ENCODE measurements at places on chromosomes 3 and 15. TPM values are rescaled to one million over a fixed set of nuclear protein-coding genes. Genes with fewer than 3 reads are reported as not detected.

DNA sequence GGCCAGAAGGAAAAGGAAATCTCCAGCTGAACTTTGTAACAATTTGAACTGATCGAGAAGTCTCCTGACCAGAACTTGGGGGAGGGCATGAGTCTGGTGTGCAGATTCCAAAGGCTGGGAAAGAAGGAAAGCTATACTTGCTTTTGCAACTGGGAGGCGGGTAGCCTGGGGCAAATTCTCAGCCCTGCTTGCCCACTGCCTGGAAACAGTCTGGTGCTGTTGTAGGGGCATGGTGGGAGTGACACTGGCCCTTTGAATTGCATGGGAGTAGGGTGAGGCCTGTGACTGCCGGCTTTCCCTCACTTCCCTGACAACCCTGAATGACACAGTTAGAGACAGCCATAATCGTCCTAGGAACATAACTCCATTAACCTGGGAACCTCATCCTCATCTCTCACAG is 114.0 kb upstream of the POU1F1 start:
- no peaks in the 10 kb centered on the region for H3K36me3 ChIP-seq
- H3K4me3 ChIP-seq, result no peak overlapping the region
- no peak overlapping the region for H3K27ac ChIP-seq
- H3K27me3 ChIP-seq, result no peaks in the 10 kb centered on the region
- no peak for DNase-seq
- no peaks in the 10 kb centered on the region for H3K4me1 ChIP-seq

- no peak for DNase-seq
- H3K4me3 ChIP-seq, result peak overlapping the region; percentile 85
- no peaks in the 10 kb centered on the region for H3K36me3 ChIP-seq
- no peak overlapping the region for H3K27ac ChIP-seq
- H3K27me3 ChIP-seq, result peaks cover 4% of the 10 kb centered on the region
- H3K4me1 ChIP-seq, result no peaks in the 10 kb centered on the region
Observed at GRCh38 chr3:183252118-183252782, 803 bp upstream of the B3GNT5 start.

DNA sequence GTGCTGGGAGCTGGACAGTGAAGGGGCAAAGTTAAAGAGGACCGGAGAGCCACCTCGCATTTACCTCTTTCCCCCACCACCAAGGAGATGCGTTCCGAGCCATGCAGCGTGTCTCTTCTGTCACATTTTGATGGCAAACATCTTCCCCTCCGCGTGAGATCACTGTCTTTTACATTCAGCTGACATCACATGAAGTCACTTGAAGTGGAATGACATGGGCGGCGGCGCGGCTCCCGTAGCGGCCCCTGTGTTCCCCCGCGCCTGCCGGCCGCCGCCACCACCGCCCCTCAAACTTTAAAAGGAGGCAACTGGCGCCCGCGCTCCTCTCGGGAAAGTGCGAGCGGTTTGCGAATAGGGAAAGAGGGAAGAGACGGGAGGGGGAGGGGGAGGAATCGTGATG is at the start of gene FEZF2:
Gene FEZF2 (minus strand): TSS at position 336 of the 400 bp plus-strand sequence. CDS start 682 bp downstream, outside the sequence.
- H3K27ac ChIP-seq, result no peak within 1 kb of the TSS
- H3K4me3 ChIP-seq, result peak within 1 kb of the TSS; percentile 45
- DNase-seq, result no peak
- H3K27me3 ChIP-seq, result peaks cover 96% of the 10 kb centered on the region

DNA sequence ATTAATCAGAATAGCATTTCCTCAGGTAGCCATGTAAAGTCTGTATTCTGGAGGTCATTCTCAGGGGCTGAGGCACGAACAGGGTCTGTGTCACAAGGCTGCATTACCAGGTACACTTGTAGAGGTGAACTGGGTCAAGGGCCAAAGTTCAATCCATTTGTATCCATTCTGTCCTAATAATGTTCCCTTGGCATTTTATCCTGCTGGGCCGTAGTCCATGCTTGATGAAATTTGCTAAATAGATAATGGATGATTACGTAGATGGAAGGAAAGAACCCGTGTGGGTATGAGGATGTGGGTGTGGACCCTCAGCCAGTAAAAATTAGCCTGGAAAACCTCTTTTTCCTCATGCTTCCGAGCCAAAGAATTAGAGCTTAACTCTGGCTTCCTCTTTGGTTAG is 785.9 kb downstream of the GRM7 start:
- no peaks in the 10 kb centered on the region for H3K36me3 ChIP-seq
- H3K4me3 ChIP-seq, result no peak overlapping the region
- no peaks in the 10 kb centered on the region for H3K27me3 ChIP-seq
- no peaks in the 10 kb centered on the region for H3K4me1 ChIP-seq
- DNase-seq, result no peak
- no peak overlapping the region for H3K27ac ChIP-seq

DNA sequence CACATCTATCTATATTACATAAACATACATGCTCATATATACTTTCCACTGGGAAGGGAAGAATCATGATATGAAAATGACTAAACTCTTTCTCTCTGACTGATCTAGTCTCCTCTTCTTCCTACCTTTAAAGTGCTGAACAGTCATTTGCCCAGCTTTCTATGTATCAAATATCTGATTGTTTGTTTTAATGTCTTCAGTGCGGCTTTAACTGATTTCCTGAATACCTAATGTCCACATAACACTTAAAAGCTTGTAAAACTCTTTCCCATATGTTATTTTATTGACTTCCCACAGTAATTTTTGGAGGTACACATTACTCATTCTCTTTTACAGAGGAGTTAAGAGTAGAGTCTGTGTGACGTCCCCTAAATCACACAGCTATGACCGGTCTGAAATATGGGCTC is 28.2 kb downstream of the CPOX start:
- H3K36me3 ChIP-seq, result no peaks in the 10 kb centered on the region
- no peak overlapping the region for H3K27ac ChIP-seq
- H3K27me3 ChIP-seq, result no peaks in the 10 kb centered on the region
- no peak overlapping the region for H3K4me3 ChIP-seq
- H3K4me1 ChIP-seq, result no peaks in the 10 kb centered on the region
- DNase-seq, result no peak

- no peak overlapping the region for H3K4me3 ChIP-seq
- H3K4me1 ChIP-seq, result no peaks in the 10 kb centered on the region
- DNase-seq, result no peak
Observed at GRCh38 chr15:60793656-60794055, 314.7 kb upstream of the ICE2 start.

GRCh38 chr3:140433431-140433830 is 244.4 kb upstream of the TRIM42 start:
- no peaks in the 10 kb centered on the region for H3K4me1 ChIP-seq
- H3K4me3 ChIP-seq, result no peak overlapping the region
- no peak for DNase-seq

DNA sequence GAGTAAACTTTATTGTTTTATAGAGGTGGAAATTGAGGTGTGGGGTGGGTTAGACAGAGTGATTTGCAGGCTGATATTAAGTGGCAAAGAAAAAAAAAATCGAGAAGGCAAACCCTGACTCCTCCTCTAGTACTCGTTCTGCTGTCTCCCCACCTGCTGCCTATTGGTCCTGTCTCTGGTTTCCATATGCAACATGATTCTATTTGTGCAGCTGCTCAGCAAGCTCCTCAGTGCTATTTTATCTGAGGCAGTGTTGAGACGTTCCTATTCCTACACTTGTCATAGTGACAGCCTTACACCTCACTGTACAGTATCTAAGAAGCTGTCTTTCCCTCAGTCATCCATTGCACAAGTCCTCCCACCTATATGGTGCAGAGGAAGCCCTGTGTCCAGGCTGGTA is 45.1 kb downstream of the RSL24D1 start:
- no peak overlapping the region for H3K4me3 ChIP-seq
- no peaks in the 10 kb centered on the region for H3K27me3 ChIP-seq
- no peak overlapping the region for H3K27ac ChIP-seq
- no peaks in the 10 kb centered on the region for H3K4me1 ChIP-seq
- no peaks in the 10 kb centered on the region for H3K36me3 ChIP-seq
- DNase-seq, result no peak

- H3K4me1 ChIP-seq, result peaks cover 10% of the 10 kb centered on the region
- no peaks in the 10 kb centered on the region for H3K27me3 ChIP-seq
- H3K27ac ChIP-seq, result peak overlapping the region; percentile 40
Observed at GRCh38 chr15:90592131-90592881, 62.6 kb downstream of the CRTC3 start.

Gene MAP1A
- total RNA-seq, result 70.4 TPM

Gene SCN11A
- total RNA-seq, result under 0.01 TPM
